GOT3 (cell line): ENCODE measurements at places on chromosomes 4 and X.

GRCh38 chrX:139642241-139642927, 65.6 kb downstream of the MCF2 start:
- no peak for DNase-seq

DNA sequence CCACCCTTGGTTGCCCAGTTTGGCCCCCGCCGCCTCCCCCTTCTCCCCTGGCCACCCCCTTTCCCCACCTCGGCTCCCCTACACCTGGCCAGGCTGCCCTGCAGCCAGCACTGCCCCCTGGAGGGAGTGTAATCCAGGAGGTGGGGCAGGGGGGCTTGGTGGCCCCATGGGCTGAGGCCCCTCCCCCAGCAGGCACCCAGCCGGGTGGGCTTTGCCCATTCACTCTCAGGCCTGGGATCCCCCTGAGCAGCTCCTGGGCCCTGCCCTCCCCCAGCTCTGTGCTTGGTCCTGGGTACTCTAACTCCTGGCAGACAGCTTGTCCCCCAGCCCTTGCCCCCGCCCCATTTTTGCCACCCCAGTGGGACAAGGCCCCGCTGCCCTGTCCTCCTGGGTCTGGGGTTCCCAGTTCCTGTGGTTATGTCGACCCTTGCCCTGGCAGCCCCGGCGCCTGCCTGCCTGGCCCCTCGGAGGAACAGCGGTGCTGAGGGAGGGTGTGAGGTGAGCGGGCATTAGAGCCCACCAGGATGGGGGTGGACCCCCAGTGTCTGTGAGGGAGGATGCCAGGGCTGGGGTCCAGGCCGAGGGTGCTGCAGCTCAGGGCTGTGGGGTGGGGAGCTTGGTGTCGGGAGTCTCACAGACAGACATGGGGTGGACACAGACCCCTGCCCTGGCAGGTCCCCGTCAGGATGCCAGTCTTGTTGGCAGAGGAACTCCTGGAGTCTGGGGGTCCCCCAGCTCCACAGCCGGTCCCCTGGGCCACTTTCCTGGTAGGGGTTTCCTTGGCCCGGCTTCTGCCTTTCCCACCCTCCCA, 10.2 kb downstream of the NAT8L start:
- DNase-seq: no peak

DNA sequence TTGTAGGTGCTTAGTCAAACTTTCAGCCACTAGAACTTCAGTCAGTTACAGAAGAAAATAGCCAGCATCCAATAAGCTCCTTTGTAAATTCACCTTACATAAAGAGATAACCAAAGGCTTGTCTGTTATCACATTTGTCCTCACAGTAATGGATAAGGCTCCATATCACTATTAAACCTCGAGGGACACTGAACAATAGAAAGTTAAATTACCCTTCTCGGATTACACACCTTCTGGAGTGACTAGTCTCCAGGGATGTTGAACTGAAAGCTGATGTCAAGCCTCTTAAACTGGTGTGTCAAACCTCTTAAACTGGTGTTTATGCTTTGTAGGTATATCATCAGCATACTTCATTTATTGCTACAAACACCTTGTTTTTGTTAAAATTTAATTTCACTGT, 639.0 kb downstream of the CENPC start:
- no peak for DNase-seq

DNA sequence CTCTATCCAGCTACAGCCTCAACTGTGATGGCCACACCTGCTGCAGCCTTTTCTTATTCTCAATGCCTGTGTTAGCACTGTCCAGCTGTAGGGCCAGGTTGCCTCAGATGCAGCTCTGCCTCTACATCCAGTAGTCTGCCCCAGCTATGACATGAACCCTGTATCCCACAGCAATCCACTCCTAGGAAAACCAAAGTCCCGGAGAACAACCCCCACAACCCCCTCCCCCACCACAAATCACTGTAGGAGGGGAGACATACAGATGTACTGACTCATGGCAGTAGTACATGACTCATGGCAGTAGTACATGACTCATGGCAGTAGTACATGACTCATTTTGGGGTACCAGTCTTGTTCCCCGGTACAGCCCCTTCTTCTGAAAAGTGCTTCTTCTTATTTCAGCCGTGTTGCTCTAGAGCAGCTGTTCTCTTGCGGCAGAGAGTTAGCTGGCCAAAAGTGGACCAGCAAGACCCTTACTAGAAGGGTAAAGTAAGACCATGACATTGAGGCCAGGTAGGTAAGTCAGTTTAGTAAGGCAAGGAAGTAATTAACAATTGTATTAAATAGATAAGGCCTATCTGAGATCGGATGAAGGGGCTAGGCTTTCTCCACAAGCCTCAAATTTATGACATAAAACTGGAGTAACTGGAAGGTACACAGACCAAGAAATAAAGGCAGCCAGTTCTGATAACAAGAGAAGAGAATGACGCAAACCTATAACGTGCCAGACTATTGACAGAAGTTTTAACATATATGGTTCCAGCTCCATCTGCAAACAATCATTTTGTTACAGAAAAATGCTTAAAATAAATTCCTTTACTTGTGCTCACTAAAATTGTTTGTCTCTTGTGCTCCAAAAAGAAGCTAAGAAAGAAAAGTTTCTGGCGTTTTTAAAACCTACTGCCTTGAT, 221.4 kb downstream of the TACR3 start:
- no peak for DNase-seq

- DNase-seq: no peak
Measured at GRCh38 chr4:20844311-20844710, 144.1 kb downstream of the PACRGL start.

DNA sequence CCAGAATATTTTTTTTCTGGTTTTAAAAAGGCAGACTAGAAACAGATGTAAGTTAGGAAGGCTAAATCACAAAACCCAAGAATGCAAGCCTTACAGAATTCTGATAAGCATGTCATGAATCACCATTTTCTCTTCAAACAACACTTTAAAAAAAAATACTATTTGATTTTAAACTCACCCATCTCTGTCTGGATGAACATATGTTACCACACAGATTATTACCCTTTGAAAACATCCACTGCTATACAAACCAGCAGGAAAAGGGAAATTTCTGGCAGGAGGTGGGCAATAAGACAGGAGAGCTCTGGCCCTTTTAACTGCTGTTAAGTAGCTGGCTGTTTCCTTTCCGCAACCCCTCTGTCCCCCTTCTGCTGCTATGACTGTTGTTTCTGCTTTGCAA, 317.7 kb upstream of the NOCT start:
- no peak for DNase-seq

DNA sequence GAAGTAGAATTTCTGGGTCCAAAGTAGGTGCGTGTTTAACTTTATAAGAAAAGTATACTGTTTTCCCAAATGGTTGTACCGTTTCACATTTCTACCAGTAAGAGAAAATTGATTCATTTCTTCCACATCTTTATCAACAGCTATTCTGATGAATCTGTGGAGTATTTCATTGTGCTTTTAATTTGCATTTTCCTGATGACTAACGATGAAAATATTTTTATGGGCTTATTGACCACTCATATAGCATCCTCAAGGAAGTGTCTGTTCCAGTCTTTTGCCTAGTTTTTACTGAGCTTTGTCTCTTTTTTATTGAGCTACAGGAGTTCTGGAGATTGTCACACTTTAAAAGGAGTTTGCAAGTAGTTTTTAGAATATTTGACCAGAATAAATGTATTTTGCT, 92.6 kb downstream of the ASB9 start:
- no peak for DNase-seq

GRCh38 chr4:40309250-40309774, 25.8 kb upstream of the CHRNA9 start:
- DNase-seq: no peak

- no peak for DNase-seq
Measured at GRCh38 chr4:99683895-99684294, 26.3 kb upstream of the C4orf54 start.

GRCh38 chr4:153497091-153497531, 31.0 kb downstream of the TMEM131L start:
- no peak for DNase-seq

DNA sequence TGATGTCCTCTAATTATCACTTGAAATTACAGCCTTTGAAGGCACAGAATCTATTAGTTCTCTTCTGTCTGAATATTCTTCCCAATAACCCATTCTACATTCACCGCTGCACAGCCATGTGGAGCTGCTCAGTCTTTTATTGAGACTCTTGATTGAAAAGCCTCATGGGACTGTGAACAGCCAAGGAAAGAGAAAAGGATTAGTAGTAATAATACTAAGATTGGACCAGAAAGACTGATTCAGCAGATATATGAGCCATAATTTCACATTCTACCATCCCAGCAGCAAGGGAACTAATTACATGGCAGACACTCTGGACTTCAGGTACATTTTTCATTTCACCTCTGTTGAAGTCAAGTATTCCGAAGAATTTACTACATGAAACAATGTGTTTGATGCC, 2471.7 kb downstream of the ARAP2 start:
- no peak for DNase-seq

DNA sequence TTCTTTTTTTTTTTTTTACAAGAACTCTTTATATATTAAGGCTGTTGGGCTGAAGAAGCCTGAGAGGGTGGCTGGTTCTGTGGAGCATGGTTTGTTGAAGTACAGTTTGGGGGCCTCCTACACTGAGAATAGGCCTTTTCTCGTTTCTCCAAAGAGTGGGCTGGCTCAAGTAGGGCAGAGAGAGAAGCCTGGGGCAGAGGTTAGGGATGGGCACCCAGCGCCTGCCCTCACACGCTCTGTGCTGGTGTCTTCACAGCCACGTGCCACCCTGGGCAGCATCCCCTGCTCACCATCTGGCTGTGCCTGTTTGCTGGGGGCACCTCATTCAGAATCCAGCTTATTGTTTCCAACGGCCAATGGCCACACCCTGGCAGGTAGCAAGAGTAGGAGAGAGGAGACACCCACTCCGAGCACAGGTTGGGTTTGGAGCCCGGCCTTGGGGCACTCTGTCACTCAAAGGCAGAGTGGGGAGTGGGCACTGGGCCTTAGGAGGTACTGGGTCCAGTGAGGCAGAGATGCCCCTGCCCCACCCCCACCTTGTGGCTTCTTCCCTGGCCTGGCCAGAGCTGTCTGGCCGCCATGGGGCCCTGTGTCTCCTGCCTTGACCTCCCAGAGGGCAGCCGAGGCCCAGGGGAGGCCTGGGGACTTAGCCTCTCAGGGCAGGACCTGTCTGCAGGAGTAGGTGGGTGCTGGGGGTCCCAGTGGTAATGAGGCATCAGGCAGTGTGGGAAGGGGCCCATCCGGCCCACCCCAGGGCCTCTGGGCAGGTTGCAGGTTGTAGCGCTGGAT, 2.9 kb downstream of the MSANTD1 start:
- DNase-seq: no peak
